ENCODE measurements at places on chromosomes 12 and 14.

DNA sequence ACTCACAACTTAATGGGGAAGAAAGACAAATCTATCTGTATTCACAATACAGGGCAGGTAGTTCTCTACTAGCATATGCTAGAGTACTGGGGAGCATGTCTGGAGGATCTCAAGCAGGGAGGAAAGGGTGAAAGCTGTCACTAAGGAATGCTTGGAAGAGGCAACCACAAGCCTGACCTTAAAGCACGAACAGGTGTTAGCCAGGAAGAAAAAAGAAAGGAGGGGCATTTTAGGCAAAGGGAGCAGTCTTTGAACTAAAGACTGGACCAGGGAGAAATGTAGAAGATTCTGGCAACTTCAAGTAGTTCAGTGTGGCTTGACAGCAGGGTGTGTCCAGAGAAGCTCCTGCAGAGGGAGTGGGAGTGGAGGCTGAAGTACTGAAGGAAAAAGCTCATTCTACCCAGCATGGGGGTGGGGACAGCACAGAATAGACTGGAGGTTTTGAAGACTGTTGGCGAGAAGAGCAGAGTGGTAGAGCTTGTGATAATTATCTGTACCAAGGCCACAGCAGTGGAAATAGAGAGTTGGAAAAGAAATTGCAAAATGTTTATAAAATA is 50.9 kb downstream of the AP5M1 start:
- no peak for DNase-seq

GRCh38 chr12:15646581-15646980 is 142.6 kb downstream of the EPS8 start:
- no peak for DNase-seq

DNA sequence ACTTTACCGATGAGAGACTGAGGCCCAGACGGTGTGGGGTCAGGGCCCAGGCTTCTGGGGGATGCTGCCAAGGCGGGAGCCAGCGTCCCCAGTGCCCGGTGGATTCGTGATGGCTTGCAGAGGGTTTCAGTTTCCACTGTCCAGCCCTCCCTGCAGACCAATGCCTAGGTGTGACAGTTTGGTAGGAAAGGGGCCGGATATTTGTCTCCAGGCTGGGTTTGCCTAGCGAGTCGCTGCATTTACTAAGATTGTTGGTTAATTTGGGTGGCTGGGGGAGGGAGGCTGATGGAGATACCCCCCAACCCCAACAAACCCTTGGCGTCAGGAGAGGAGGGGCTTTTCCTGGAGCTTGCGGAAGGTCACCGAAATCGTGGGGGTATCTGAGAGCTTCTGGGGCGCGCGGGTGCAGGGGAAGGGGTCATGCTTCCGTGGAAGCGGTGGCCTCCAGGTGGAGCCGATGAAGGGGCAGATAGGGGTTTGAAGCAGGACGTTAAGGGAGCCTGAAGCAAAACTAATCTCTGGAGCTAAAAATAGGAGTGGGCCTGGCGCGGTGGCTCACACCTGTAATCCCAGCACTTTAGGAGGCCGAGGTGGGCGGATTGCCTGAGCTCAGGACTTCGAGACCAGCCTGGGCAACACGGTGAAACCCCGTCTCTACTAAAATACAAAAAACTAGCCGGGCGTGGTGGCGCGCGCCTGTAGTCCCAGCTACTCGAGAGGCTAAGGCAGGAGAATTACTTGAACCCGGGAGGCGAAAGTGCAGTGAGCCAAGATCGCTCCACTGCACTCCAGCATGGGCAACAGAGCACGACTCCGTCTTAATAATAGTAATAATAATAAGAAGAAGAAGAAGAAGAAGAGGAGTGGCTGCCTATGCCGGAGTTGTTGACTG is 1.1 kb upstream of the CDC42BPB start:
- DNase-seq = no peak

DNA sequence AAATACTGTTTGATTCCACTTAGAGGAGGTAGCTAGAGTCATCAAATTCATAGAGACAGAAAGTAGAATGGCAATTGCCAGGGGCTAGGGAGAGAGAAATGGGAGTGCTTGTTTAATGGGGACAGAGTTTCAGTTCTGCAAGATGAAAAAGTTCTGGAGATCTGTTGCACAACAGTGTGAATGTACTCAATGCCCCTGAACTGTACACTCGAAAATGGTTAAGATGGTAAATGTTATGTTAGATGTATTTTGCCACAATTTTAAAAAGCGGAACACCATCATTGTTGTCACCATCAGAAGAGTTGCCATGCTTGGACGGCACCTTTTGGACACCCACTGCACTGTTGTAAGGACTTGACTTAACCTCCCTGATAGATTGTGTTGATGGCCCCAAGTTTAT is 106.9 kb downstream of the SCARB1 start:
- DNase-seq = no peak

- DNase-seq = no peak
These were observed 7.7 kb upstream of the ASB2 start for GRCh38 chr14:93984070-93984469.

GRCh38 chr14:22925513-22925912 is 3.7 kb downstream of the PRMT5 start:
- no peak for DNase-seq

DNA sequence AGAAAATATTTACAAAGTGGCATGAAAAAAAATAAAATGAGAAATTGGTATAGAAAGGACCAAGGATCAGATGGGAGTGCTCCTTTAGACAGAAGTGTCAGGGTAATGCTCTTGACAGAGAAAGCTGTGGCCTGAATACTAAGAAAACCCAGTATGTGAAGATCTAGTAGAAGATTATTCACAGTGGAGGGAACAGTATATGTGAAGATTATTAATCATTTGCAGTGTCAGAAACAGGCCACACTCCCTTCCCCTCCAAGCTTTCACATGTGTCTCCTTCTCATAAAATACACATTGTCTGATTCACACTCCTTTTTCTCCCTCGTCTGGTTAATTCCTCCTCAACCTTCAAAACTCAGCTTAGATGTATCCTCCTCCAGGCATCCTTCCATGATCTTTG is 41.3 kb downstream of the CAPS2 start:
- DNase-seq = no peak

DNA sequence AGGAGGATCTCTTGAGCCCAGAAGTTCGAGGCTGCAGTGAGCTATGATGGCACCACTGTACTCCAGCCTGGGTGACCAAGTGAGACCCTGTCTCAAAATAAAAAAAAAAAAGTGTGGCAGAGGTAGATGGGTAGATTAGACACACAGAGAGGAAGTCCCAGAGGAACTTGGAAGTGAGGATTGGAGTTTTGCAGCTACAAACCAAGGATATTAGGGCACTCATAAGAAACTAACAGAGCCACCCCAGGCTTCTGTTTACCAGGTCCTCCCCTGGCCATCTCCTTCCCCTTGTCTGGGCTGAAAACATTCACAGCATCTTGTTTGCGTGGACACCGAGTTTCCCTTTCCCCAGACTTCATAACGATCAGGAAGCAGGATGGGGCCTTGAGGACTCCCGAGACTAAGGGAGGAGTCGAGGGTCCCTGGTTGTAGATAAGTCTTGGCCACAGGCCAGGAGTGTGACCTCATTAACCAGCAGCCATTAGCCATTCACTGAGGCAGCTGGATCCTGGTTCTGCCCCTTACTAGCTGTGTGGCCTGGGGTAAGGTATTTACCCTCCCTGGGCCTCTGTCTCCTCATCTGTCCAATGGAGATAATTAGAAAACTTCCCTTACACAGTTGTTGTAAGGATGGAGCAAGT is 2.1 kb downstream of the MAP1LC3B2 start:
- DNase-seq = no peak

DNA sequence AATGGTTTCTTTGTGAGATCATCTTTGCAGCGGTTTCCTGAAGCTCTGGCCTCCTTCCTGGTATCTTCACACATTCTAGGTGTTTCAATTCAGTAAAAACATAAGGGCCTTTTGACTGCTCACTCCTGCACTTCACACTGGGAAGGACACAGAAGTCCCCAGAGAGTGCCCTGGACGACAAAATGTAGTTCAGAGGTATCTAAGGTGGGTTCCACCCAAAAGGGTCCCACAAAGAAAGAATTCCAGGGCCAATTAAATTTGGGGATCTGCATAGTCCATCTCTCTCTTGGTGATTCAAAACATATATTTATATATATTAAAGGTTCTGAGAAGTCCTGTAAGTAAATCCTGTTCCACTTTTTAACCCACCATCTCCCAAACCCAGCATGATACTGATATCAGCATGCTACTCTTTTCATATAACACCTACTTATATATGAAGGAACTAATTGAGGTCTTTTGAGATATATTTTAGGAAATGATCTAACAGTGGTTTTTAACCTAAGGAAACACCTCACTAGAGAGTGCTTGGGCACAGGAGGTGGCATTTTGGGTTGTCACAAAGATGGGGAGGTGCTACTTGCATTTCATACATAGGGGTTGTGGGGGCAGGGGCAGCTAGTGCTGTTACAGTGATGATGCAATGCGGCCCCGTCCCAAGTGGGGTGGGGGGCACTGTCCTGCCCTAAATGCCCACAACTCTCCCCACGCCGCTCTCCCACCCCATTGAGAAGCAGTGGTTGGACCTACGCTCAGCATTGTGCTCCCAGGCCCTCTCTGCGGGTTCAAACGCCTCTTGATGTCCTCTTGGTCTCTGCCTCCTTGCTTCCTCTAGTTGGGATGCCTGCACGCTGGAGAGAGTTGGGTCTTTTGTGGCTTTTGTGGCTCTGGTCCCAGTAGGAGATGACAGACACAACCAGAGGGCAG is 109.4 kb downstream of the ARF6 start:
- no peak for DNase-seq

GRCh38 chr12:89217472-89217871 is 134.8 kb downstream of the DUSP6 start:
- DNase-seq = no peak

- DNase-seq = no peak
These were observed 1486.2 kb upstream of the SEL1L start for GRCh38 chr14:83019744-83020414.

DNA sequence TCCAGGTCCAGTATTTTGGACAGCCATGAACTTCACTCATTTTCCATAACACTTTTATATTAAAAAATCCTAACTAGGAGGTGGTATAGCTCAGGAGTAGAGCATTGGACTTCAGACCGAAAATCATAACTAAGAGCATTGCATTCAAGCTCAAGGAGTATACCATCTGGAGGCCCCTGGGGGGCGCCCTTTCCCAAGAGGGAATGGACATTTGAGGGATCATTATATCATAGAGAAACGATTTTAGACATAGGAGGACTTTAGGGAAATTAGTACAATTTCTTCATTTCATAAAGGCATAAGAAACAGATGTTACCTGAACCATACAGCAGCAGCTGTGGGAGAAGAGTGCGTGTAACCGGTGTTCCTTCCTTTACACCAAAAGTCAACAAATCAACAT is 5.2 kb upstream of the ATG14 start:
- no peak for DNase-seq

- no peak for DNase-seq
These were observed 21.6 kb upstream of the AMN start for GRCh38 chr14:102900631-102901571.

GRCh38 chr14:61939776-61940175 is 177.6 kb downstream of the SNAPC1 start:
- no peak for DNase-seq

DNA sequence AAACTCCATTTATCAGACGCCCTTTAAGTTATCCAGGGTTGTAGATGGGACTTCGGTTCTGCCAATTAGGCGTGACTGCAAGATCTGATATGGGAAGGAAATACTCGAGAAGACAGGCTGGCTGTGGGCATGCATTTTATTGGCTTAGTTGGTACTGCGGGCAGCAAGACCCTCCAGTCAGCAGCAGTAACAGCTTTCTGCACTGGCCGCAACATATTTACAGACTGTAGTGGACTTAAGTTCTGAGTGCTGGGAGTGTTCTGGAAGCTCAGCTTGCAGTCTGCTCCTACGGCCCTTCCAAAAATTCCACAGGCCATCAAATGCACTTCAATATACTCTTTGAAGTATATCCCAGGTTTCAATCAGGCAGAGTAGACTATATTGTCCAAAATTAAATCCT is 21.1 kb downstream of the KITLG start:
- DNase-seq = no peak

DNA sequence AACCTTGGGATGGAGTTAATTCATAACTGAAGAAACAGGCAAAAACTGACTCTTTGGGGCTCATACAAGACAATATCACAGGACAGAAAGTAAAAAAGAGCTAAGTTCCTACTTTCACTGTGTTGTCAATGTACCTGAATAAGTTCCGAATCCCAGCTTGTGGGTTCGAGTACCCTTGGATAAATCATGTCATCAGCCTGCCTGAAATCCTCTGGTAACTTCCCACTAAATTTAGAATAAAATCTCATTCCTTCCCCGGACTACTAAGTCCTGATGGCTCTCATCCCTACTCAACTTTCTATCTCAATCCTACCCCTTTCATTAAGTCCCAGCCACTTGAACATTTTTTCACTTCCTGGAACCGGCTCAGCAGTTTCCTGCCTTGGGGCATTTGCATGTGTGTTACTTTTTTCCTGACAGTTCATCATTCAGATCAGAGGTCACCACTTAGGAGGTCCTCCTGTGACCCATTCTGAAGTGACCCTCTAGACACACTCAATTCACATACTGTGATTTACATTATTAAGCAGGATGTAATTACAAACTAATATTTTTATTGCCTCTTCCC is 12.7 kb downstream of the ERP29 start:
- DNase-seq = no peak

GRCh38 chr12:69131077-69131476 is 108.3 kb upstream of the CPSF6 start:
- no peak for DNase-seq

DNA sequence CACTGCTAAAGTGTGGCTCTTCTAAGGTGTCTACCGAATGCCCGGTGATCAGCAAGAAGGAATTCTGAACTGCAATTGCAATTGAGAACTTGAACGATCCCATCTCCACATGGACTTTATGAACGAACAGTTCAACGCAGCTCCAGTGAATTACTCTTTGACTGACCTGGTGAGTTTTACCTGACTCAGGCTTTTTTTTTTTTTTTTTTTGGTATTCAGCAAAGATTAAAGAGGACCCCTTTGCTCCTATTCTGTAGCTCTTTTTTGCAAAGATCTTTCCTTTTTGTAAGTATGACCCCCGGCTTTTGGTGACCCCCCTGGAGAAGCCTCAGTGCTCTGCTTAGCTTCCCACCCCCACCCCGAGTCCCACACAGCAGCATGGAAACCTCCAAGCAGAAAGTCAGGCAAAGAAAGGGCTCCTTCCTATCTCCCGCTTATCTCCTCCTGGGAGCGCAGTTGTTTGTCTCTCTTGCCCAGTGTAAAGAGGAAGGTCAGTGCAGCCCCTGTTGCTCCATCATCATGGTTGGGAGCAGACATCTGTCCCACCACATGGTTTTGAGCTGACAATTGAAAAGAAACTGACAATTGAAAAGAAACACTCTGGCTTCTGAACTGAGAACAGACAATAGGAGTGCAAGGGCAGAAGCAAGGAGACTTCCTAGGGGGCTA is 72.1 kb upstream of the DIO3 start:
- DNase-seq = no peak

- DNase-seq = no peak
These were observed 96.8 kb upstream of the FRMD6 start for GRCh38 chr14:51554953-51555352.

- DNase-seq = no peak
These were observed 140.6 kb downstream of the FBXL14 start for GRCh38 chr12:1453810-1454209.
